ENCODE measurements at places on chromosomes 3 and 15. TPM values are rescaled to one million over a fixed set of nuclear protein-coding genes. Genes with fewer than 3 reads are reported as not detected.

The TGM4 gene
- 0.05 TPM for total RNA-seq

The GATA2 gene
- total RNA-seq, result 14.9 TPM

The TLR9 gene
- total RNA-seq, result not detected

The ITIH3 gene
- total RNA-seq, result 8.9 TPM

The CORO2B gene
- not detected for total RNA-seq

The C15orf39 gene
- 22.7 TPM for total RNA-seq

The ZPLD1 gene
- total RNA-seq, result not detected

The SNX1 gene
- 39.5 TPM for total RNA-seq

The ANKRD63 gene
- total RNA-seq, result 11.4 TPM

DNA sequence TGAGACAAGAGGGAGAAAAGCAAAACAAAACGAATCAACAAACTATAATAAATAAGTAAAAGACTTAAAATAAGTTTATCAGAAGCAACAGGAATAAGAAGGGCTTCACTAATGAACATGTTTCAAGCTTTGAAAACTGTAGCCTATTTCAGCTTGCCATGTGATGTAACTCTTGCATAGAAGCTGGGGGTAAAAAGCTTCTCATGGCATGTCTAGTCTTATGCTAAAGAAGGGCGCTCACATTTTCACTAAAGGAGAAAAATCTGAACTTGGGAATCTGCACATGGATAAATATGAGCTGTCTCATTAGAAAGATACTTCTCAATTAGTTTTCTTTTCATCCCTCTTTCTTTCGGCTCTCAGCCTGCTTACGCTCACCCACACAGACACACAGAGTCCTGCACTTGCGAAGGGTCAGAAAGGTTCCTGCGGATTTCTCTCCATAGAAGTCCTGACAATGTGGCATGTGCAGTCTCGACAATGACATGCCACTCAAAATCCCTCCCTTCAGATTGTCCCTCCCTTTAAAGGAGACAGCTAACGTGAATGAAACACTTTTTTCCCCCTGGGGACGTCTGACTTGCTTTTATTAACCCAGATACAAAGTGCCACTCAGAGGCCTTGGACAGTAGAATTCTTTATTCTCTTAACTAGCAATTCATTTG is 568.9 kb upstream of the NR2F2 start:
- no peak for DNase-seq

- DNase-seq, result no peak
Observed at GRCh38 chr3:178010306-178010705, 525.9 kb upstream of the KCNMB2 start.

- no peak for DNase-seq
Observed at GRCh38 chr3:191688756-191689433, 227.9 kb downstream of the PYDC2 start.

- DNase-seq, result no peak
Observed at GRCh38 chr3:31295150-31295765, 237.5 kb upstream of the STT3B start.

GRCh38 chr3:171461525-171461917 is 1.3 kb upstream of the TNIK start:
- DNase-seq, result no peak

DNA sequence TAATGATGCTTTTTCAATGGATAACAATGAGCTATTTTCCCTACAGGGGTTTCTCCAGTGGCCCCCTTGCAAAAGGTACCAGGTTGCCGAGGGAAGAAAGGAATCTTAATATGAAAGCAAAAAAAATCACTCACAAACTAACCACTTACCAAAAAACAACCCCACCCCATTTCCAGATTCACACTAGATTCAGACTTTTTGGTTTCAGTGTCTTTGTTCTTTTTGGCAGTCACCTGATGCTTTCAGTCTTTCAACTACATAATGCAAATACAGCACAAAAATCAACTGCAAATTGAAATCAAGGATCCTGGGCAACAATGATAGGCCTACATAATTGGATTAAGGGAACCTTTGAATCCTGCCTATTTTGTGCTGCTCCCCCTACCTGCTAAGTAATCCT is 71.1 kb upstream of the RAP2B start:
- DNase-seq, result no peak

- DNase-seq, result no peak
Observed at GRCh38 chr15:70762469-70763119, 764 bp downstream of the UACA start.

DNA sequence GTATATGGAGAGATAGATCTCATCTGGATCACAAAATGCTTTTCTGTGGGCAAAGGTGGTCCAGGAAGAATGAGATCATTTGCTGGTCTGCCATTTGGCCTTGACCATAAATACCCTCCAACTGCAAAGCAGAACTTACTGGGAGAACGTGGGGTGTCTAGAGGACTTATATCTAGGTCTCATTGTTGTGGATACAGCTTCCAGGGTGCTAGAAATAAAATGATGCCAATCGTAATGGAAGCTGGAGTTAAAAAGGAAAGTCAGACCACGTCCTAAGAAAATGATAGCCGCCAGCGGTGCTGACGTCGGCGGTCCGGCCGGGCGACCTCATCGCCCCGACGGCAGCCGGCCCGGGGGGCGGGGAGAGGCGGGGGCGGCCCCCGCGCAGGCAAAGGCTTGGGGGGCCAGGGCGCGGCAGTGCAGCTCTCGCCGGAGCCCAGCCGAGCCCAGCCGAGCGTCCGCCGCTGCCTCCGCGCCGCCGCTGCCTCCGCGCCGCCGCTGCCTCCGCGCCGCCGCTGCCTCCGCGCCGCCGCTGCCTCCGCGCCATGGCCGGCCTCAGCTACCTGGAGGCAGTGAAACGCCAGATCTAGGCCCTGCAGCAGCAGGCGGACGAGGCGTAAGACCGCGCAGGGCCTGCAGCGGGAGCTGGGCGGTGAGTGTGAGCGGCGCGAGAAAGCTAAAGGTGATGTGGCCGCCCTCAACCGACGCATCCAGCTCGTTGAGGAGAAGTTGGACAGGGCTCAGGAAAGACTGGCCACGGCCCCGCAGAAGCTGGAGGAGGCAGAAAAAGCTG is 89.5 kb downstream of the EOMES start:
- DNase-seq, result peak; percentile 41

DNA sequence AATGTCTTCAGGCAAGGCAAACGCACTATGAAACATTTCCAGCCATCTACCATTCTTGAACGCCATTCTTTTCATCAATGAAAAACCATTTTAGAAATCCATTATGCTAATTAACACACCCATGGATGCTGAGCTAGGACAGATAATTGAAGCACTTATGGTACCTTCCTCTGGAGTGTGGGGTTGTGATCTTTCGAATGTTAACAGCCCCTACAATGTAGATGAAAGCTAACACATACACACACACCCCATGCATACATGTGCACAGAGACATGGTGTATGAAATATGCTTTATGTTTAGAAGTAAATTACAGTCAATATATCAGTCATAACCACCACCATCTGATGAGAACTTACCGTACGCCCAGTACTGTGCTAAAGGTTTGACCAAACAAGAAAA is 189.1 kb downstream of the SHQ1 start:
- no peak for DNase-seq

- DNase-seq, result no peak
Observed at GRCh38 chr15:98746375-98747155, 98.2 kb downstream of the IGF1R start.

DNA sequence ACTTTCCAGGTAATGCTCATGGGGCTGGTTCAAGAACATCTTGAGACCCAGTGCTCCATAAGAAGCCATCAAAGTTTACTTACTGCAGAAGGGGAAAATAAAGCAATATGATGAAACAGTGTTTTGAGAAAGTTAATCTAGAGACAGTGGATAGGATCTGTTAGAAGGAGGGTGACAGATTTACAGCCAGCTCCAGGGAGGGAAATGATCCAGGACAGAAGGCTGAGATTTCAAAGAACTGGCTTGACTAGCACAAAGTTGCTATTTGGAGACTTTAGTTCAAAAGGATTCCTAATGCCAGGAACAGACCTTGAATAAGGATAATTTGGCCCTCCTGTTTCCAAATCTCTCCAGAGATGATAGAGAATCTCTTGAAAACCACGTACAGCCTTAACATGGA is 166.5 kb upstream of the NECTIN3 start:
- DNase-seq, result no peak

DNA sequence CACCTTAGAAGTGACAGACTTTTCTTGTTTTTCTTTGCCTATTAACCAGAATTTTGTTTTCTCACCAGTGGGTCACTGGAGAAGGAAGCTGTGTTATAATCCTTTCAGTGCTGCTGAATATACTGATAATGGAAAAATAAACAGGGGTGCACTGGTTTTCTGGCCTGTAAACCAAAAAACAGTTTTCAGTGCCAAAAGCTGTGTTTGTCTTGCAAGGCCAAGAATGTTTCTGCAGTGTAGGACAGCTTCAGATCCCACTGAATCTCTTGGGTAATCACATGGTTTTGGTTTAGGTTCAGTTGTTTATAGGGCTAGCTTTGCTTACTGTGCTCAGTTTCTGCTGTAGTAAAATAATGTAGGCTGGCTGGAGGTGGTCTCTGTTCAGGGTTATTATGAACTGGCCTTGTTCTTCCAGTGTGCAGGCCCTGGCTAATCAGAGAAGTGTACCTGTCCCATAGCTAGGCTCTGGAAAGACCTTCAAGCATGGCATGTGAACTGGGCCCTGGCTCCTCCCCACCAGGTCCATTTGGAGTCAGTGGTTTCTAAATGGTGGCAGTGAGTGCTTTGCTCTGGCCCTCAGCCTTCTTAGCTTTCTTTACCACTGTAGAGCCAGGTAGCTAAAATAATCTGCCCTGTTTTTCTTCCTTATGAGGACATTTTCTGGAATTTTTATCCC is 18.7 kb downstream of the PDE8A start:
- no peak for DNase-seq

DNA sequence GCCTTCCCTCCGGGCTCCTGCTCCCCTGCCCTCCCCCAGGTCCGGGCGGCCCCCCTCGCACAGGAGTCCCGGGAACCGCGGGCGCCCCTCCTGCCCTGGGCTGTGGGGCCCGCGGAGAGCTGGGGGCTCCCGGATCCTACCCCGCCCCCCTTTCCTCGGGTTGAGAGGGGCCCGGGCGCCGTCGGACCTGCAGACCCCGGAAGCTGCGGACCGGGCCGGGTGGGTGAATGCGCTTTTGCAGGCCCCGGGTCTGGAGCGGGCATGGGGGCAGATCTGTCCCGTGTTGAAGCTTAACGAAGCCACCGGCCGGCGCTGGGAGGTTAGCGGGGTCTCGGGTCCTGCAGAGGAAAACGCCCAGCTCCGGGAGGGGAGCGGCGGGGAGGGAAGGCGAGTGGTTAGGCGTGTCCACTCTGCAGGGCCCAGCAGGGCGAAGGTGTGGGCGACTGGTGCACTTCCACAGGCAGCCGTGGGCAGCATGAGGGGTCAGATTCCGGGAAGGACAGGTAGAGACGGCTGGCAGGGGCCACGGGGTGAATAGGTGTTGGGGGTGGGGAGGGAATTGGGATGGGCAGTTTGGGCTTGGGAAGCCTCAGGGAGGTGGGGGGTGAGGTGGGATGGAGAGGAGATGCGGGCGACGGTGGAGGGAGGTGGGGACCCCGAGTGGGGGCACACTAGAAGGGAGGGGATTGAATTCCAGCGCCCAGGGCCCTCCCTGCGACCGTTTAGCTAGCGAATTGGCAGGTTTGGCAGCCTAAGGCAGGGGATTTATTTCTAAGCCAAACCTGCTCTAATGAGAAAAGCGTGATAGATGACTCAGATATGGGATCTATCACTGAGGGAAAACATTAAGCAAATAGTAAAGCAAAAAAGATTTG is 635 bp downstream of the CD276 start:
- no peak for DNase-seq

- DNase-seq, result no peak
Observed at GRCh38 chr3:167406876-167407492, 26.9 kb upstream of the ZBBX start.

- DNase-seq, result no peak
Observed at GRCh38 chr15:77033729-77034671, 36.9 kb downstream of the TSPAN3 start.

GRCh38 chr15:50702762-50703334 is 16.3 kb upstream of the TRPM7 start:
- no peak for DNase-seq

All from SJSA1 (cell line).